ENCODE measurements at places on chromosomes 5 and 9.

GRCh38 chr5:1545805-1546355, 22.1 kb upstream of the LPCAT1 start:
- no peak for DNase-seq

DNA sequence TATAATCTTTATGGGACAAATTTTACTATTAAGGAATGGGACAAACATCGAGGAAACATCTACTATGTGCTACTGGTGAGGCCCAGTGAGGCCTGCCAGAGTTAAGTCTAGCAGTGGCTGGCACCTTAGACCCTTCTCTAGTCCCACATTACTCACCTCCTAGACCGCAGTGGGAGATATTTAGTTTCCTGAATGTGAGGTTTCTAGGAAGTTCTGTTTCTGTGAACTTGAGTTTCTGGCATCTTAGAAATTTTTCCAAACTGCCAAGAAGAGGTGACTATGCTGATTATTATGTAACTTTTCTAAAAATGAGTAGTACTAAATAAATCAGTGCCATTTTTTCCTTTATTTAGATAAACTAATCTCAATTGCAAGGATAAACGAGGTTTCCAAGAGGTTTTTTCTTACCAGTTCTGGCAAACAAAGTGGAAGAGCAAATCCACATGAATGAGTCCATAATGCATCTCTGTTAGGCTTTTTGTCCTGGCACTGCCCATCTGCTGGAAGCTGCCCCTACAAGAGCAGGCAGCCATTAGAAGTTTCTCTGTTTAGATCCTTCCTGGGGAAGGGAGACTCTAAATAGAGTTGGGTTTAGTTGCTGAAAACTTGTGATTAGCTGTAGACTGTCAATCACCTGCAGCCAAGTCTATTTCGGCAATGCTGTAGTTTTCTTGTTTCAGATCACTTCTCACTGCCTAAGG, 348.7 kb downstream of the MAN2A1 start:
- DNase-seq = no peak

DNA sequence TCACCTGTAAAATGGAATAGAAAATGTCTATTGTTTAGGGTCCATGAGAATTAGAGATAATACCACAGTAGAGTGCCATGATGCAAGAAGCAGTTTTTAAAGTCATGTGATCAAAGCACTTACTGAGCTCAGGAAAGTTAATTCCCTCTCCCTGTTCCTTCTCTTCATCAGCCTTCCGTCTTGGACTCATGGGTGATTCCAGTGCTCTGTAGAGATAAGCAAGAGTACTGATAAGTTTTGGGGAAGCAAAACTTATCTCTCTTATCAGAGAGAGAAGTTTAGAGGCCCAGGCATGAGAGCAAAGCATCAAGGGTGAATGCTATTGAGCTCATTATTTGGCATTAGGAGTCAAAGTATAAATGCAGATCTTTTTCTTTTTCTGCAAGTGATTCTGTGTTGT, 410.1 kb downstream of the AGTPBP1 start:
- no peak for DNase-seq

DNA sequence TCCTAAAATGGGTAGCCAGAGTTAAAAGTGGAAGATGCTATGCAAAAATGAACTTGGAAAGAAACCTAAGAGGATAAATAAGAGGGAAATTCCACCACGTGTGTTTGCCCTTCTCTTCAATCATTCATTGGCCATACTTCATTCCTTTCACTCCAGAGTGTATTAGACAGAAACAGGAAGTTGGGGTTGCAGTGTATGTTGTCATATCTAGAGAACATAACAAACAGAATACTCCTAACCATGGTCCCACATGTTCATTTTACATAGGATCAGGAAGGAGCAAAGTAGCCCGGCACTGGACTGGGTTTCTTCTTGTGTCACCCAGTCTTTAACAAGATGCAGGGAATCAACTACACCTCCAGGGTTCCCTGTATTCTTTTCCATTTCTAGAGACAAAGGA, 7.6 kb upstream of the GPBP1 start:
- no peak for DNase-seq

DNA sequence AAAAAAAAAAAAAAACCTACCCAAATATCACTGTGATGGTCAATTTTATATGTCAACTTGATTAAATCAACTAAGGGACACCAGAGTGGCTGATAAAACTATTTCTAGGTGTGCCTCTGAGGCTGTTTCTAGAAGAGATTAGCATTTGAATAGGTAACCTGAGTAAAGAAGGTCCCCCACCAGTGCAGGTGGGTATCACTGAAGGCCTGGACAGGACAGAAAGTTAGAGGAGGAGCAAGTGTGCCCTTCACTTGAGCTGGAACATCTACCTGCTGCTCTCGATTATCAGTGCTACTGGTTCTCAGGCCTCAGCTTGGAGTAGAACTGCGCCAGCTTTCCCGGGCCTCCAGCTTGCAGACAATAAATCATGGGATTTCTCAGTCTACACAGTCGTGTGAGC, 88.7 kb downstream of the TLE1 start:
- DNase-seq = no peak

DNA sequence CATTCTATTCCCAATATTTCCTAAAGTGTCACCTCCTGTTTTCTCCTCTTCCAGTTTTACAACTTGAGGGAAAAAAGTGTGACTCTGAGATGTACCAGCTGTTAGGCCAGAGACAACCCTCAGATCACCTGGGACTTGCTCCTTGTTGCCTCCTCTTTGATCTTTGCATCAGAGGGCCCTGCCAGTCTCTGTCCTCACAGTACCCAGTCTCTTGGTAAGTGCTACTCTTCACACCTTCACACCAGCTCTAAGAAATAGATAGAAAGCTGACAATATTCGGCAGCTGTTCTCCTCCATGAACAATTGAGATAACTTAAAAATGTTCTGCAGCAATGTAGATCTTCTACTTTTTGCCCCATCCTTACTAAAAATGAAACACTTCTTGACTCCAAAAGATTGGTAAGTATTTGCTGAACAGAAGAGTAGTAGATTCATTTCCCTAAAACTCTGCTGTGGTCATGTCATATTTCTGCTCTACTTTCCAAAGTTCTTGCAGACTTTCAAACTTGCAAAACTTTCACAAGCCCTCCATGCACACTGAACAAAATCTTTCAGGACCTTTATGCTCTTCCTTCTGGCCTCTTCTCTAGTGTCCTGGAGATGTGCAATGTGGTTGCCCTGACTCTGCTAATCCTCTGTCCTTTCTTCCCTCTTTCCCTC, 188.6 kb downstream of the SNX18 start:
- no peak for DNase-seq

- no peak for DNase-seq
These were observed 278.4 kb downstream of the RASEF start for GRCh38 chr9:82784589-82784988.

DNA sequence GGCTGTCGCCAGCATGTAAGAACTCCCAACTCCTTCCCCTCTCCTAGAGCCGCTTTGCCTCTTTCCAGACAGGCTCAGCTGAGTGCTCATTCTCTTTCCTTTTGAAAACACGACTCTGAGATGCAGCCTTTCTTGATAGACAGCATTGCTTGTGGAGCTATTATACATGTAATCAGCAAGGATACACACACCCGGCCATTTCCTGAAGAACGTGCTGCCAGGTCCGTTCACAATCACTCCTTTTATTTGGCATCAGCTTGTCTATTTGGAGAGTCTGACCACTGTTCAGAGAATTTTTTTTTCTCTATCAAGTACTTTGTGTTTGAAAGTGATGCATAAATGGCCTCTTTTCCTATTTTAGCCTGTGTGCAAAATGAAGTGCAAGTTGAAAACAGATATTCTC, 328.7 kb downstream of the MARCHF11 start:
- DNase-seq = no peak

DNA sequence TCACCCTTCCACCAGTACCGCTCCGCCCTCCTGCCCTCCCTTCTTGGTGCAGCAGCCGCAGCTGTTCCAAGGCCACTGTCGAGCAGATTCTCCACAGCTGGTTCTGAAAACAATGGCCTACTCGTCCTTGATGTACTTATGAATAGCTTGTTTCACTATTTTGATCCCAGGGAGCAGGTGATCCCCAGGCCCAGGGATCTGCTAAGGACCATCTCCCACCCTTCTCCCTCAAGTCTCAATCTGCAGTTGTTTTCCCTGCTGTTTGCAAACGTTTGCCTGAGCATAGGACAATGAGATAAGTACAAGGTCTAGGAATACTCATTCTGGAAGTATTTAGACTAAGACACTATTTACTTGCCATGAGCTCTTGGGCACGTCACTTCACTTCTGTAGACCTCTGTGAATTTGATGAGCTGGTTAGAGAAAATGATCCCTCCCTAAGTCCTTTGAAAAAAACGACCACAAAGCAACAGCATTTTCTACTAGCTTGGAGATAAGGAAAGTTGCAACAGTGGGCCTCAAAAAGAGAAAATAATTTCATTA, 1.8 kb downstream of the LURAP1L start:
- DNase-seq = no peak

GRCh38 chr5:37723162-37723961, 116.5 kb downstream of the GDNF start:
- DNase-seq = no peak

DNA sequence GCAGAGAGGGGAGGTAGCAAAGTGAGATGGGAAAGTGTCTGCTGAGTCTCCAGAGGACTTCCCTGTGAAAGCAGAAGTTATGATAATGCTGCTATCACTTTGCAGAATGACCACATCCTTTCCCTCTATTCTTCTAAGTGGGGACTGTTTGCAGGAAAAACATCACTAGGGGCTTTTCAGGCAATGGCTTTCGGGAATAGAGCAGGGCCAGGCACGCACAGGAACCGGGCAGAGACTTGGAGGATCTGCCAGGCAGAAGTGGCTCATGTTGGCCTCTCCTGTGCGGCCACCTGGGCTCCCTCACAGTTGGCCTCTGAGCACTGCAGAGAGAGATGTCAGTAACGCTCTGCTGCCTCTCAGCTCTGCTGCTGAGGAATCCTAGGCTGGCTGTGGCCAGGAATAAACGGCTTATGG, 214.7 kb downstream of the MAST4 start:
- DNase-seq = no peak

DNA sequence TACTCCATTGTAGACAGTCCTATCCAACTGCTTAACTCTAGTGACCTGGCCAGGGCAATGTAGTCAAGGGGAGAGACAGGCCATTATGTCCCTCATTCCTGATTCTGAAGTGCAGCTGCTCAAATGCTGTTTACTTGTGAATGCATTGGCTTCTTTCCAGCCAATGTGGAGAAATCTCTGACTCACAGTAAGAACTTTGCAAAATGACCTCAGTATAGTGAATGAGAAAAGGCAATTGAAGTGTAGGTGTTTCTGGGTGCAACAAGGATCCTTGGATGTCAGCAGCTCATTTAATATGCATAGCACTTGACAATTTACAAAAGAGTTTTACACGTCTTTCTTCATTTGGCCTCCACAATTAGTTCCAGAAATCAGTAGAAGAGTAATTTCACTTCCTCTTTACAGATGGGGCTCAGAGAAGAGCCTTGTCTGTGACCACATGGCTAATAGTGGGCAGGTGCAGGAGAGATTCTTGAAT, 367.2 kb downstream of the OSTF1 start:
- no peak for DNase-seq

DNA sequence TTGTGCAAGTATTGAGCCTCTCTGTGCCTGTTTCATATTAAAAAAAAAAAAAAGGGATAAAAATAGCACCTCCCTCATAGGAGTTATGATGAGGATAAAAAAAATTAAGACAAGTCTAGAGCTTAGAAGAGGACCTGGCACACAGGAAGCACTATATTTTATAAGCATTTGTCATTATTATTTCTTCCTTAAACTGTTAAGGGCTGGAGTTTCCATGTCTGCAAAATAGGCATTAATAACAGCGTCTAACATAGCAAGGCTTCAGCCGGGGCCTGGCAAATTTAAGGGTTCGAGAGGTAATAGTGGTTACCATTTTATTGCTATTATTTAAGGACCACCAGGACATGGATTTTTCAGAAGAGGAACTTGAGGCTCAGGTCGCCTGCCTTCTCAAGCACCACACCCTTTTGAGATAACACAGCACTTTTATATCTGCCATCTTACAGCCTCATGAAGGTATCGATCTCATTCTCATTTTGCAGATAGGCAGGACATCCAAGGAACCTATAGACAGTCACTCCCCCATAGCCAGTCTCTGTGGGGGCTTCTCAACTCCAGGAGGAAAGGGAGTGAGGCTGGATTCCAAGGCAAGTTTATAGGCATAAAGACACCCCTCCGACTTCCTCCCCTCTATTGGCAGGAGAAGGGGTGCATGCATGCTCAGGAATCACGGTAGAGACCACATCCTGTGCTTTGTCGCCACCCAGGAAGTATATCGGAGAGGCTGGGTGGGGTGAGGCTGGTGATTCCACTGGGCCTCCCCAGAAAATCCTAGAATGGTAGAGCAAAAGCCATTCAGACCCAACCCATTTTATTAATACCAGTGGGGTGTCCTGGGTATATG, 2.4 kb downstream of the ANXA6 start:
- peak; percentile 45 for DNase-seq

DNA sequence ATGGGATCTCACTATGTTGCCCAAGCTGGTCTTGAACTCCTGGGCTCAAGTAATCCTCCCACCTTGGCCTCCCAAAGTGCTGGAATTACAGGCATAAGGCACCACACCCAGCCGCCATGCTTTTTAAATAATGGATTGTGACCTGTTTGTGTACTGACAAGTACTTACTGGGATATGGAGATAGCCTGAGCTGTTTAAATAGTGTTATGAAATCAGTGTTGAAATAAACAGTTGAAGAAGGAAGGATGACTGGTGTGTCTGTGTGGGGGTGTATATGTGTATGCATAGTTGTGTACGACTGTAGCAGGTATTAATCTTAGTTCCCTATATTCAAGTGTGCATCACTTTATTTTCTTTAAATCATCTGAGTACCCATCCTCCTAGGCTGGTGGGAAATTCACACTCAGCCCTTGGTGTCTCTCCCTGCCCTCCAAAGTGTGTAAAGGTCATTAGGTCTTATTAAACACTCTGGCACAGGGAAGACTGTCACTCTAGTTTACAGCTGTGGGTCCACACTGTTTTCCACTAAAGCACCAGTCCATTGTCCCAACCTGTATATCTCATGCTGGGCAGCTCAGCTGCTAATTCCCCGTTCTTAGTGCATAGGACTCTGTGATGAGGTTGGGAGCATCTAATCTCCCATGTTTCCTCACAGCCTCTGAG, 91.0 kb downstream of the SNX18 start:
- DNase-seq = no peak

DNA sequence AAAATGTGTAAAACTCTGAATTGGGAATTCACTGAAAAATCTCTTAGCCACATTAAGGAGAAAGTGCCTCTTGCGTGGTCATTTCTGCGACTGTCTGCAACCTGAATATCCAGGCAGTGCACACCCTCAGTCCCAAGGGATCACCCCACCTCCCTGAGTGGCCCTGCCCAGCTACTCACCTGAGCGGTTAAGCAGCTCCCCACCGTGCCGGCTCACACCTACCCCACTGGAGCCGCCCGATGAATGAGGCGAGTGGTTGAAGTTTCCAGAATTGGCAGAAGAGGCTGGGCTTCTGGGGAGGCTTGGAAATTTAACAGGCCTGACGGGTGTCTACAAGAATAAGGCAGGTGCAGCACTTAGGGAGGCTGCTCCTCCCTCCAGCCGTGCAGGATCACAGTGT, 25.6 kb downstream of the ANKS6 start:
- DNase-seq = no peak

- peak; percentile 9 for DNase-seq
These were observed 52.5 kb downstream of the HRH2 start for GRCh38 chr5:175710326-175710725.
